ENCODE measurements at places on chromosomes 16 and 17.

DNA sequence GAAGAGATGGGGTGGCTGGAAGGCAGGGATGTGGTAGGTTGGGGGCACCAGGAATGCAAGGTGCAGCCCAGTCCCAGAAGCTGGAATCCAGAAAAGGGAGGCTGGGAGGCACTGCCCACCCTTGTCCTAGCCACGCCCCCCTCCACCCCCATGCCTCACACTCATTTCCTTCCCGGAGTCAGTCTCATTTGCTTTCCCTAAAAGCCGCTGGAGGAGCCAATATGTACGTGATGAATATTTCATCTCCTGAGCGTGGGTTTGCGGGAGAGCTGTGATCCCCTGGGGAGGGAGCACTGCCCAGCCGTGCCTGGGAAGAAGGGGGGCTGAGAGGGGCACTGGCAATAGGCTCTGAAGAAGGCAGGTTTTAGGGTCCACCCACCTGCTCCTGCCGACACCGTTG is 124.5 kb upstream of the LHX1 start:
- no peak for DNase-seq

DNA sequence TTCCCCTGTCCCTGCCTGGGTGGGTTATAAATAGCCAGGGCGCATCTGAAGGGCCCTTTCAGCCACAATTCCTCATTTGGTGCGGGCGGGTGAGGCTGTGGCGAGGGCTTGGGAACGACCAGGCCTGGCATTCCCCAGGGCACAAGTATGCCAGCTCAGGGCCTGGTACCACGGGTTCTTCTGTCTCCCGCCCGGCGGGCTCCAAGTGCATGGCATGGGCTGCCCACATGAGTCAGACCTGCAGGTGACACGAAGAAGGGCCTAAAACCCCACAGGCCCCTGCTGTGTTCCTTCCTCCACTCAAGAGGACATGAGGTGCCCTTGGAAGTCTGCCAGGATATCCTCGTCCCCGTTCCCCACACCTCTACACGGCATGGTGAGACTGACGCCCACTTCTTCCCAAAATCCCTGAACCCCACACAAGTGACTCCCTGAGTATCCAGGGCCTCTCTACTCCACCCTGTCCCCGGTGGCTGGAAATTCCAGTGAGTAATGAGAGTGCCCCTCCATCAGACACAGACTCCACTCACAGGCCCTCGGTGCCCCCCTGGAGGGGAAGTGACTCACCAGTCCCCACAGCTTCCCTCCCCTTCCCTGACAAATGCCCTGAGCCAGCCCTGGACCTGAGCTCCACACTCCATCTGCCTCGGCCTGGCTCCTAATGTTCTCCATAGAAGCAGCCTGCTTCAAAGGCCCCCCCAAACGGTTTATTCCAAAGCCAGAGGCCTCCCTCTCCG is 68.8 kb downstream of the ABR start:
- DNase-seq: peak; percentile 28

DNA sequence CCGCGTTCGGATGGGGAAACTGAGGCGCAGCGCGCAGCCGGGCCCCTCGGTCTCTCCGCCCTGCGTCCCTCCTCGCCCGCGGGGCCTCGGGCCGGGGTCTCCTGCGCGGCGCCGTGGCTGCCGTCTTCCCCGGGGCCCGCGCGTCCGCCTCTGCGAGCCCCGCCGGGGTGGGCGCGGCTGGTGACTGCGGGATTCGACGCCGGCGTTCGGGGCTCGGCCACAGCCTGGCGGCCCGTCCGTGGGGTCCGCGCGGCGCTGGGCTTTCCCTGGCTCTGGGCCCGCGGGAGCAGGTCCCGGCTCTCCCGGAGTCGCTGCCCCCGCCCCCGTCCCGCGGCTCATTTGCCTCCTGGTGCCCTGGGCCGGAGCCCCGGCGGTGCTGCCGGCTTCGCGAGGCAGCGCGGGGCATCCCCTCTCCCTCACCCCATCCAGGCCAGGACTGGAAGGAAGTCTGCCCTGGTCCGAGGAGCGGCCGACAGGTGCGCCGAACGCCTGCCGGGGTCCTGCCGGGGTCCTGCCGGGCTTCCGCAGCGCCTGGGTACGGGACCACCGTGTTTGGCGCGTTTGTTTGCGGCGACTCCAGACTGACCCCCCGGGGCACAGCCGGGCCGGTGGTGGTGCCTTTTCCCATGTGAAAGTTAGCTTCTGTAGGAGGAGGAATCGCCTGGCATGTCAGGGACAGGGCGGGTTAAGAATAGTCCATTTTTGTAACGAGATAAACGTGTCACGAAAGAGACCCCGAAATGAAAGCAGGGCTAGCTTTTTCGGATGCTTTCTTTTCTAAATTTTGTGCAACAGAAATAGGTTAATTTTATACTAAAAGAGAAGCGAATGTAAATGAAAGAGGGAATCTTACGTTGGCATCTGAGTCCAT is 671 bp downstream of the CHMP6 start:
- no peak for DNase-seq

DNA sequence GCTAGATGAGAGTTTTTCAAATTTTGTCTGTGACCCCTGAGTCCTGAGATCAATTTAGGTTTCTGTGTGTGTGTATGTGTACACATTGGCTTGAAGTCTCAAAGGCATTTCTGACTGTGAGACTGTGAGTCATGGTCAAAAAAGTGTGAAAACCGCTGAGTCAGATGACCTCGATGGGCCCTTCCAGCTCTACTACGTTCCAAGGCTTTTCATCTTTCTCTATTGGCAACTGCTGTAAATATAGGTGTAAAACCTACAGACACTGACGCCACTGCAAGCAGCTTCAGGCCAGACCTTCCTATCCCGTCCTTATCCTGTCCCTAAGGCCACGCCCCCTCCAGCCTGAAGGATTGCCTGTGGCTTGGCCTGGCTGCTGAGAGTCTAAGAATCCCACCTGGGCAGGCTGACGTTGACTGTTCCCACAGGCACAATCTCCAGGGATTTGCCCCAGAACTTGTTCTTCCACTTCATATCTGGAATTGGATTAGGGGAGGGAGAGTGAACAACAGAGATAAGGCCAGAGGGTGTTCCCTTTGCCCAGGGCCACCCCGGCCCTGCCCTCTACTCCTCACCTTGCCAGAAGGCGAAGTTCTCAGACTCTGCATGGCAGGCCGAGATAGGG is 11.3 kb downstream of the OSBPL7 start:
- DNase-seq: no peak

GRCh38 chr16:50310308-50311133 is 44.2 kb downstream of the ADCY7 start:
- DNase-seq: no peak

GRCh38 chr16:28602529-28602928 is 5.7 kb upstream of the SULT1A2 start:
- no peak for DNase-seq

- DNase-seq: no peak
Measured at GRCh38 chr16:31367853-31368252, 12.9 kb downstream of the ITGAX start.

DNA sequence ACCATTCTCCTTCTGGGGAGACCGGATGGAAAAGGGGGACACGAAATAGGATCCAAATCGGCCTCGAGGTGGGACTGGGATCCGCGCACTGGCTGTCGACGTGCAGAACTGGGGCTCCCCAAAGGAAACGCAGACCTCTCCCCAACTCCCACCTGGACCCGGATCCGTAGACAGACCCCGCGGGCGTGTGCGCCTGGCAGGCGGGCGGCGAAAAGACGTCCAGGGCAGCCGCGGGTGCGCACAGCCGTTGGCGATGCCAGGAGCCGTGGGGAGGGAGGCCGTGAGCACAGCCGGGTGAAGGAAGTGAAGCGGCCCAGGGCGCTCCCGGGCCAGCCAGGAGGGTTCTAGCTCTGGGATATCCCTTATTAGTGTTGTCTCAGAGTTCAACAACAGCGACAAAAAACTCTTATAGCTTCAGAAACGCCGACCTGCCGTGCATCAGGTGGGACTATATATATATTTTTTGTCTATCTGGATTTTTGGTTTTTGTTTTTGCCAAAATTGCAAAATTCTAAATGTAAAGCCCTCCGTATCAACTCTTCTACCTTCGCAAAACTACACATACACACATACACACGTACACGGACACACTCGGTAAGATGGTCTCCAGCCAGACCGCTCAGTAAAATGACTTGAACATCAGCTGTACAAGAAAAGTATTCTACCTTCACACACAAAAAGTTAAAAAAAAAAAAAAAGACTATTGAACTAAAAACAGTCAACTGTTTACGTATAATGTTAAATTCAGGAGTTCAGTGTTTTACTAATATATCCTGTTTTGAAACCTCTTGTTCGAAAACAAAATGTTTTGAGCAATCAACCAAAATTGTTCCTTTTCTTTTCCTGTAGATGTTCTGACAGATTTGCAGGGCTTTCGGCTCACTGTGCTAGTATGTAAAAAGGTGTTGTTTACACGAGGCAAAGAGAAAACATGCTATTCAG is 5.2 kb upstream of the AATF start:
- DNase-seq: peak; percentile 13

DNA sequence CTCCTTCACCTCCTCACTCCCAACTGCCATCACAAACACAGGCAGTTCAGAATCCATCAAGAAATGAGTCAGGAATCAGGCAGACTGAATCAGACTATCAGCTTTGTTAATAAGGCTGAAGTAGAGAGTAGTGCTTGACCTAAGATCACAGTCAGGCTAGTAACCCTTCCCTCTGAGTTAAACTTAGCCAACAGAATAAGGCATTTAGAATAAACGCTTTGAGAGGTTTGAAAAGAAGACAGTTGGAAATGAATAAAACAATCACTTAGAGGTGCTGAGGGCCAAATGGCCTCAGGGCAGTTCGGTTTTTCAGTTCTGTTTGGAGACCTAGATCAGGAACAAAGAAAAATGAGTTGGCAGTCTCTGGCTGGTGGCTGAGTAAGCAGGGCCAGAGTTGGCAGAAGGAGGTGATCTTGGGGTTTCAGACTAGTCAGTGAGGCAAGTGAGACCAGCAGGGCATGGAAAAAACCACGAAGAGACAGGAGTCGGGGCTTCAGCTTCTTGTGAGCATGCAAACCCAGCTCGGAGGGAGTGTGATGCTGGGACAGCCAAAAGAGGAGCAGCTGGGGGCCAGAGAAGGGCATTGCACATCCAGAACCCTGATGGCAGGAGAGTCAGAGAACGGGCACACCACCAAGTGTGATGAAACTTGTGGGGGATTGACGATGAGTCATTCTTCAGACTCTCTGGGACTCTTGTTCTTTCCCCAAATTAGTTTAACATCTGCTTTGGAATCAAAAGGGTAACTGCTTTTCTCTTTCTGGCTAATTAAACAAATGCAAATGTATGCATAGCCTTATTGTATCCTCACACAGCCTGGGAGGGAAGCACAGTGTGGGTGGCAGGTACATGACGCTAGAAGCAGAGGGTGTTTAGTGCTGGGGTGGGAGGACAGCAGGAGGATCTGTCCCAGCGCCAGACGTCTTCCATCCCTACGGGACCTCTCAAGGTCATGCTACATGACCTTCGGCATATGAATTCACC is 54.8 kb downstream of the SPECC1 start:
- no peak for DNase-seq
